ENCODE measurements at places on chromosomes 5 and 9.

- H3K4me1 ChIP-seq = no peaks in the 10 kb centered on the region
- H3K27me3 ChIP-seq = no peaks in the 10 kb centered on the region
- DNase-seq = no peak
- no peak overlapping the region for H3K27ac ChIP-seq
- H3K4me3 ChIP-seq = no peak overlapping the region
These were observed 84.1 kb downstream of the MAP1B start for GRCh38 chr5:72191404-72191803.

GRCh38 chr5:170053896-170054295 is 51.8 kb upstream of the FOXI1 start:
- no peak overlapping the region for H3K27ac ChIP-seq
- no peak overlapping the region for H3K4me3 ChIP-seq
- H3K36me3 ChIP-seq = no peaks in the 10 kb centered on the region
- no peak for DNase-seq
- no peaks in the 10 kb centered on the region for H3K4me1 ChIP-seq

GRCh38 chr9:132627106-132627505 is 42.7 kb downstream of the DDX31 start:
- H3K27ac ChIP-seq = no peak overlapping the region
- no peaks in the 10 kb centered on the region for H3K4me1 ChIP-seq
- H3K27me3 ChIP-seq = no peaks in the 10 kb centered on the region
- DNase-seq = no peak
- H3K4me3 ChIP-seq = no peak overlapping the region
- peaks cover 43% of the 10 kb centered on the region for H3K36me3 ChIP-seq

DNA sequence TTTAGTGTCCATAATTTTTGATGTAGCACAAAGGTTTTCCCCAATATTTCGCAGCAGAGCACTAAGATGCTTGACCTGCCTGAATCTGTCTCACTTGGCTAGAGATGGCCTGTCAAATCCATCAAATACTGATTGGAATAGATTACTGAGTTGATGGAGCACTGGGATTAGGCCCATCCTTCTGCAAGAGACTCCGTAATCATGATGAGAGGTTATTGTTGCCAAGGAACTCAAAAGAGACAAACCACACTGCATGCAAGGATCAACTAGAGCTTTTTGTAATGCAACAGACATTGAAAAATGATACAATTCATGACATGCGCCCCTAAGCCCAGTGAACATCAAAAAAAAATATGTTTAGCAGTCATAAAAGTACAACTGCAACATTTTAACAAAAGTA is 585.3 kb upstream of the GRAMD2B start:
- DNase-seq = no peak
- no peaks in the 10 kb centered on the region for H3K4me1 ChIP-seq
- no peaks in the 10 kb centered on the region for H3K36me3 ChIP-seq
- H3K27ac ChIP-seq = no peak overlapping the region
